ENCODE measurements at places on chromosomes 7 and 10.

DNA sequence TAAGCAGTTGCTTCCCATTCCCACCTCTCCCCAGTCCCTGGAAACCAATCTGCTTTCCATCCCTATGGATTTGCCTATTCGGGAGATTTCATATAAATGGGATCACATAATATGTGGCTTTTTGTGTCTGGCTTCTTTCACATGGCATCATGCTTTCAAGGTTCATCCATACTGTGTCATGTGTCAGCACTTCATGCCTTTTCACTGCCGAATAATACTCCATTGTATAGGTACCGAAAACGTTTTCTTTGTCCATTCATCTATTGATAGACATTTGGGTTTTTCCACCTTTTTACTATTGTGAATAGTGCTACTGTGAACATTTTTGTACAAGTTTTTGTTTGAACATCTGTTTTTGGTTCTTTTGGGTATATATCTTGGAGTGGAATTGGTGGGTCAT lies 12.5 kb downstream of the RBM20 start:
- no peak for DNase-seq

DNA sequence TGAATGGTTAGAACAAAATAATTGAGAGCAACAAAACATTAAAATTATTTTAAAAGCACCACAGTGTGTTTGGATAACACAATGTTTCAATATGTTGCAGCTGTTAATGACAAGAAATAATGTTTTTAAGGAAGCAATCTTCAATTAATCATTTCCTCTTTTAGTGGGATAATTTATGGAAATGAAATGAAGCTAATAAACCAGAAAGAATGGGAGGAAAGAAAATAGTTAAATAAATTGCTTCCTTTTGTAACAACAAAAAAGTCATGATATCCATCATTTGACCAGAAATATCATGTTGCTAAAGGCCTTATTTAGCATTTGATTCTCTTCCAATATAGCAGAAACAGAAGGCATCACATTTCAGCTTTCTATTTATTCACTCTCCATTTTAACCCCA lies 224.5 kb downstream of the SEMA3A start:
- no peak for DNase-seq

DNA sequence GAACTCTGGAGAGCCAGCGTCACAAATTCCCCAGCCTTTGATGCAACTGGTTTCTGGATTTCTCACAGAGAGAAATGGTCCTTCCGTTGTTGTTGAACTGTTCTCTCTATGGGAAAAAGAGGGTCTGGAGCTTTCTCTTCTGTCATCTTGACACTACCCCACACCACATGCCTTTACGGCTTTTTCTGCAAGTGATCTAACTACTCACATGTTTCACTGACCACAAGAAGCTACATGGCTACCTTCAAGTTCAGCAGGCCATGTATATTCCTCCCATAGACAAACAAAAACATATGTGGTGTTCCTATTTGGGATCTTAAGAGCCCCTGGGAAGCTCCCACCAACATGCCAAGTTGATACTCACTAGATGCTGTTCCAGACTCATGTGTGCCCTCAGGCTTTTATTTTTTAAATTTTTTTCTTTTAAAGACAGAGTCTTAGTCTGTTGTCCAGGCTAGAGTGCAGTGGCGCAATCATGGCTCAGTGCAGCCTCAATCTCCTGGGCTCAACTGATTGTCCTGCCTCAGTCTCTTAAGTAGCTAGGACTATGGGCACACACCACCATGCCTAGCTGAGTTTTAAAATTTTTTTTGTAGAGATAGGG lies 72.0 kb downstream of the RNF216 start:
- DNase-seq, result no peak

GRCh38 chr10:73858013-73858708 lies 16.2 kb downstream of the CAMK2G start:
- no peak for DNase-seq

- peak; percentile 62 for DNase-seq
Measured at GRCh38 chr7:134750083-134751062, 29.1 kb upstream of the CALD1 start.

DNA sequence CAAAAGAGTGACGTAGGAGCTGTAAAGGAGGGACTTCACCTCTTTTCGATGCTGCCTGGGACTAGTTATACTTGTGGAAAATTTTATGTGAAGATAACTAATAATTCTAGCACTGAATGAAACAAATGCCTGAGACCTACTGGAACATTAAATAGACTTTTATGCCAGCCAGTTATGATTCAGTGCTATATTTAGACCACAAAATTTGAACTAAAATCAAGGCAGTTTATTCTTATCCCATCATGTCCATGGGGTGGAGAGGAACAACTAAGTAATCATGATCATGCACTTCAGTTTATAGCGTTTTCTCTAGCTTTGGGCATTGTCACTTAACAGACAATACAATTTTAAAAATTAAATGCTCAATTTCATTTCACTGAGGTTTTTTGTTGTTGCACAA lies 76.7 kb downstream of the ZEB1 start:
- no peak for DNase-seq

DNA sequence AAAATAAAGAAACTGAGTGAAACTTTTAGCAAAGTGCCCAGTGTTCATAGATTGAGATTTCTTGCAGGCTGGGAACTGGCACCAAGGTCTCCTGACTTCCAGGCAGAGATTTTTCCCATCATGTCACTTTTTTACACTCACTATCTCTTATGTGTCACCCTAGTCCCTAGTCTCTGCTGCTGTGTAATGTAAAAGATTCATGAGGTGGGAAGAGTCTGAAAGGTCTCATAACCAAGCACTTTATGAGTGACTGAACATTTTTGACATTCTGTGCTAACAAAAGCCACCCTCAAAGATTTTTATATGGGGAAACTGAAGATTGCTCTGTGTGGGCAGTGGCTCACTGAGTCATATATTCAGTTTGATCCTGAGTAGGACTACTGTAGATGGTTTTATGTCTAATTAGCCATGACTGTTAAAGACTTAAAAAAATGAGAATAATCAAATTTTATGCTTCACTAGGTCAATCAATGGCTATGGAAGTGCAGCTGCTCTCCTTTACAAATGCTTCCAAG lies 900.3 kb upstream of the SORCS1 start:
- DNase-seq, result no peak

GRCh38 chr10:22319980-22320558 lies 830 bp upstream of the BMI1 start:
- no peak for DNase-seq

GRCh38 chr7:64997927-64998391 lies 7.1 kb upstream of the ZNF117 start:
- DNase-seq, result peak; percentile 28

GRCh38 chr7:54856856-54857255 lies 97.8 kb upstream of the SEC61G start:
- DNase-seq, result no peak

- DNase-seq, result no peak
Measured at GRCh38 chr10:49744924-49745605, 17.1 kb downstream of the OGDHL start.

DNA sequence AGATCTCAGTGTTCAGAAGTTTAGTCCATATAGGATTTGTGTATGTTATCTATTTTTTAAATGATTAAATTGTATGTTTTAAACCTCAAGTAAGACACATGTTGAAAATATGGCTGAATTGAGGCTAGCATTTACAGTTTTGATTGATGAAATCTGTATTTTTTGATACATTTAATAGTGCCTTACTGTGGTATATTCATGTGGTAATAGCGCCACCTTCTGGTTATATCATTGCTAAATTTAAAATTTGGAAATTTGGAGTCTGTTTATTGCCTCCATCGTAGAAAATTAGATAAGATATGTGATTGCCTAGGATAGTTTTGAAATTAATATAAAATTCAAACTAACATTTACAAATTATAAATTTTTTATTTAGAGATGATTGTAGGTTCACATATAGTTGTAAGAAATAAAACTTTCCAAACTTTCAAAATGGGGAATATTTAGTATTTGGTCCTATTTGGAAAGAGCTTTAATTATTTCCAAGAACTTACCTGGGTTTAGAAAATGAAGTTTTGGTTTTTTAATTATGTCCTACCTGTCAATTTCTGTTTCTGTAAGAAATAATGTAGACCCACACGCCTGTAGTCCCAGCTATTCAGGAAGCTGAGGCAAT lies 19.1 kb upstream of the ARMS2 start:
- DNase-seq, result peak; percentile 49

GRCh38 chr7:32941181-32941580 lies 16.1 kb upstream of the FKBP9 start:
- DNase-seq, result no peak

DNA sequence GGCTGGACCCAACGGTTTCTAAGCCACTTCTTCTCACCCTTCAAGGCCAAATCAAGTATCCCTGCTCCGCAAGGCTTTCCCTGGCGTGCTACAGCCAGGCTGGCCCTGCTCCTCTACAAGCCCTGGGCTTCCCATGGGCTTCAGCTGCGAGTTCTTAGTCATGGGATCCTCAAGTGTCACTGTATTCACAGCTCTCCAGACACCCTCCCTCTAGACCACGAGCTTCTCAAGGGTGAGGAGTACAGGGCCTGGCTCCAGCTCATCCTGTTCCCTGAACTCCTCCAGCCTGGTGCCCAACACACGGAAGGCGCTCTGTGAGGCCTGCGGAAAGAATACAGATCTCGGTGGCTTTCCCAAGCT lies 38.8 kb downstream of the FAM53B start:
- DNase-seq, result no peak

GRCh38 chr10:107230887-107231286 lies 66.4 kb upstream of the SORCS1 start:
- no peak for DNase-seq

GRCh38 chr7:93544691-93545090 lies 29.8 kb downstream of the CALCR start:
- DNase-seq, result no peak

DNA sequence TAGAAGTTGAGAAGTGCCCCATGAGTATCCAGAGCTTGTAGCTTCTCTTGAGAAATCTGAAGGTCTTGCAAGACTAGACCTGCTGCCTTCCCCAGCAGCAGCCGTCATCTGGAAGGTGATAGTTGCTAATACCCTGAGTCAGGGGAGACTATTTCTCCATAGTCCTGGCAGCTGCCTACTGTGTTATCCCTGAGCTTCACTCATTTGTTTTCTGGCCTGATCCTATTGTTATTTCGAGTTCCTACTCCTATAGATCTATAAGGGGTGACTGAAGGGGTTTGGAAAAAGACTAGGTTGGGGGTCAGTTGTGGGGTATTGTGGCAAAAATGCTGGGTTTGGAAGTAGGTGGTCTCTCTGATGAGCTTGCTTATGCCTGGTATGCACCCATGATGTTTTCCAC lies 297.8 kb downstream of the CNTNAP2 start:
- no peak for DNase-seq

DNA sequence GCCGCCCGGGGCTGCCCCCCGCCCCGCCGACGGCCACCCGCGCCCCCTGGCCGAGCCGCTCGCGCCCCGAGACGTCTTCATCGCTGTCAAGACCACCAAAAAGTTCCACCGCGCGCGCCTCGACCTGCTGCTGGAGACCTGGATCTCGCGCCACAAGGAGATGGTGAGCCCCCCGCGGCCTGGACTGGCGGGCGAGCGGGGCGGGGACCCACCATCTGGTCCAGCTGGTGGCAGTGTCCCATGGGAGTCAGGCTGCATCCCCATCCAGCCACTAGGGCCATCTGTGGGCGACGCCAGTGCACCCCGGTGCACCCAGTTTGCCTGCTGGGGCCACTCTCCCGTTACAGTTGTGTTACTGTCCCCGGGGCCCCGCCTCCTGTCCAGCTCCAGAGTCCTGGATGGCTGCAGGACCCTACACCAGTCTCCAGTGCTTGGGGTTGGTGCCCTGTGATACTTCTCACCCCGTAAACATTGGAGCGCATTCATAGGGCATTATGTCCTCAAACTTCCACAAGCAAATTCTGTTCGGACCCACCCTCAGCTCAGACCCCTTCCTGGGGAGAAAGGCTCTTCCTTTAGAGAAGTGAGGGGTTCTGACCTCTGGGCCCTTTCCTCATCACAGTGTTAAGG lies 672 bp downstream of the LFNG start:
- peak; percentile 52 for DNase-seq

DNA sequence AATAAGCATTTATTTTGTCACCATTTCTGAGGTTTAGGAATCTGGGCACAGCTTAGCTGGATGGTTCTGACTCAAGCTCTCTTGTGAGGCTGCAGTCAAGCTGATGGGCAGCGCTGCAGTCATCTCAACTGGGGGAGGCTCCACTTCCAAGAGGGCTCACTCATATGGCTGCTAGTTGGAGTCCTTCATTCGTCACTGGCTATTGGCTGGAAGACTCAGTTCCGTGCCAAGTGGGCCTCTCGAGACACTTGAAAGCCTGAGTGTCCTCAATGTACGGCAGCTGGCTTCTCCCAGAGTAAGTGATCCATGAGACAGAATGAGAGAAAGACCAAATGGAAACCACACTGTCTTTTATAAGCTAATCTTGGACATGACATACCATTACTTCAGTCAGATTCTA lies 21.6 kb upstream of the COL13A1 start:
- DNase-seq, result no peak

DNA sequence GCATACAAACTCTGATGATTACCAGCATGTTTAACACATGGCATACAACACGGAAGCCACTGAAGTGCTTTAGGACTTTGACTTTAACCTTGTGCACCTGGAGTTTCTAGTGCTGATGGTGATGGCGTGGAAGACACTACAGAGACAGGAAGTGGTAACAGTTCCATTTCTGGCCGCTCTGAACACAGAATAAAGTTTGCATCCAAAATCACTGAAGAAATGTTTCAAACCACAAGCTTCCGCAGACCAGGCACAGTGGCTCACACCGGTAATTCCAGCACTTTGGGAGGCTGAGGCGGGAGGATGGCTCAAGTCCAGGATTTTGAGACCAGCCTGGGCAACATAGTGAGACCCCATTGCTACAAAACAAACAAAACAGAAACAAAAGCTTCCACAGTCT lies 40.3 kb upstream of the TNPO3 start:
- no peak for DNase-seq

DNA sequence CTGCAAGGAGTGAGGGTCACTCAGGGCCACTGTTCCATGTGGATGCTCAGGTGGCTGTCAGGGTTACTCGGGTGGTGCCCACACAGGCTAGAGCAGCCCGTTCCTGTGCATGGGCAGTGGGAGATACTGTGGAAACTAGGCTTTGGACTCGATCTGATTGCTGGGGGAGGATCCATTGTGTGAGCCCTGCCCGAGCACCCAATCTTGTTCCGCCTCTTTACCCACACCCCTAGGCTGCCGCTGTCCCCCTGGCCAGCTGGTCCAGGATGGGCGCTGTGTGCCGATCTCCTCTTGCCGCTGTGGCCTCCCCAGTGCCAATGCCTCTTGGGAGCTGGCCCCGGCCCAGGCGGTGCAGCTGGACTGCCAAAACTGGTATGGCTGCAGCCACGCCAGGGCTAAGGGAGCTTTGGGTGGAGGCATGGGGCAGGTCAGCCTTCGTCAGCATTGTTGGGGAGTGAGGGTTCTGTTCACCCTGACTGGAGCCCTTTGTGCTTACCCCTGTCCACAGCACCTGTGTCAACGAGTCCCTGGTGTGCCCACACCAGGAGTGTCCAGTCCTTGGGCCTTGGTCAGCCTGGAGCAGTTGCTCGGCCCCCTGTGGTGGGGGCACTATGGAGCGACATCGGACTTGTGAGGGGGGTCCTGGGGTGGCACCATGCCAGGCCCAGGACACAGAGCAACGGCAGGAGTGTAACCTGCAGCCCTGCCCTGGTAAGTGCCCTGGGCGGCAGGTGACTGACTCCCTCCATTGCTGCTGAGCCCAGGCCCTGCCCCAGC lies 12.4 kb upstream of the ZNF862 start:
- no peak for DNase-seq
